ENCODE measurements at places on chromosomes 1 and 21.

DNA sequence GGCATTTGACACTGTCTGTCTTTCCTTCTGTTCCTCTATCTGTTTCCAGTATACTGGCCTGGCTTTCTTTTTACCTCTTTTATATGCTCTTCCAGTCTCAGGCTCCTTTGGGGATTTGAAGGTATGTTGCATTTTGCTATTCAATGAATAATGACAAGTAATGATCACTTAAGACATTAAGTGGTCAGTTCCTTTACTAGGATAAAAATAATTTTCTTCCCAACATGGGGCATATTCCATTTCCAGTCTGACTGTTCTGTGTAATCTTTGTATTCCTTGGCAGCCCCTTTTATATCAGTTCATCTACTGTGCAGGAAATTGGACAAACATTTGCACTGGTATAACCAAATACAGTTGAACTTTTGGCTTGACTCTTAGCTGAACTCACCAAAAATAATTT lies 15.6 kb downstream of the METTL18 start:
- no peak for DNase-seq

DNA sequence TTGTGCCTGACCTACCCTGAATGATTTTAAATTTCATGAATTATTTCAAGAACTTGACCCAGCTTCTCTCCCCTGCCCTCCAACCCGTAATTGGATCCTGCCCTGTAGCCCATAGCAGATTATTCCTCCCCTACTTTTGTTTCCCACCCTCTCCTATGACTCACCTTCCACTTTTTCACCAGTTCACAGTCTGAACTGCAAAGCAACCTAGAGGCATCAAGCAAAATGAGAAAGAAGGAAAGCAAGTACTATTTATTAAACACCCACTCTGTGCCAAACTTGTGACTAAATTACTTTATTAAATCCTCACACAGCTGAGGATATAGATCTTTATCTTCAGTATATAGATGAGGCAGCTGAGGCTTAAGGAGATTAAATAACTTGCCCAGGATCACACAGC lies 20.7 kb upstream of the IKBKE start:
- DNase-seq = no peak

- no peak for DNase-seq
Observed at GRCh38 chr1:192767798-192768197, 41.0 kb upstream of the RGS2 start.

DNA sequence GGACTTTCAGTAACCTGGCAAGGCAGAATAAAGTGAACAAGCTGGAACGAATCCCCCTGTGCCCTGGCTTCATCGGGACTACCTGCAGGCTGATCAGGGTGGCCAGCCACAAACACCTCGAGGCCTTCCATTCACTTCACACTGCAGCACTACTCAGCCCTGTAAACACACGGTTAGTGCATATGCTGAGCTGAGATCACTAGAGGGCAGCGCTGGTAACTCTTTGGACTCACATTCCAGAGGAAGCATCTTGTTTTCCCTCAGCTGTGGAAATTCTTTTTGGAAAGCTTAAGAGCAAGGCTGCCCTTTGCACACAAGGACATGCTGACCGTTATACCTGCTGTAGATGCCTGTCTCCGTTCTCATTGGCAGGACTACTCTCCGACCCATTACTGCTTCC lies 32.1 kb downstream of the PCSK9 start:
- DNase-seq = no peak

- no peak for DNase-seq
Observed at GRCh38 chr1:57316291-57316690, 107.6 kb downstream of the DAB1 start.

DNA sequence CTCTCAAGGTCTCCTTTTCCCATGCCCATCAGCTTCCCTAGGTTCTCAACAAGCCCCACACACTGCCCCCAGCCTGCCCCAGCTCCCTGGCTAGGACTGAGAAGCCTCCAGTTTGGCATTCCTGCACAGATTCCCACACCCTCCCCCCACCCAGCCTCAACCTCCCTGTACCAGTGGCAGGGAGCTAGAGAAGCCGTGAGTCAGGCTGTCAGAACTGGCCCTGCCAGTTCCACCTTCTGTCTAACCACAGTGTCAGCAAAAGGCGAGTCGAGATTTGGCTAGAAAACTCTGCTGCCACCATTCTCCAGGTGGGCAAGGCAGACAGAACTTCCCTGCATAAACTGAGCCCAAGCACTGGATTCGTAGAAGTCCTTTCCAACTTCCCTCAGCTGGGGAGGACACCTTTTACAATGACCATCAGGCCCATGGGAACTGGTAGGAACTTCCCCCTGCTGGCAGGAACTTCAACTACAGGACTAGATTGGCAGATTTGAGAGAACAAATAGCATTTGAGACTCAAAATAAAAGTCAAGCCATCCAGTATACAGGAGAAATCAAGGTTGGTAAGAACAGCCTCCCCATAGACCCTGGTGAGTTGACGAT lies 31.0 kb downstream of the TNNT2 start:
- DNase-seq = peak; percentile 41

- peak; percentile 94 for DNase-seq
Observed at GRCh38 chr1:15799004-15799867, 8.2 kb downstream of the UQCRHL start.

DNA sequence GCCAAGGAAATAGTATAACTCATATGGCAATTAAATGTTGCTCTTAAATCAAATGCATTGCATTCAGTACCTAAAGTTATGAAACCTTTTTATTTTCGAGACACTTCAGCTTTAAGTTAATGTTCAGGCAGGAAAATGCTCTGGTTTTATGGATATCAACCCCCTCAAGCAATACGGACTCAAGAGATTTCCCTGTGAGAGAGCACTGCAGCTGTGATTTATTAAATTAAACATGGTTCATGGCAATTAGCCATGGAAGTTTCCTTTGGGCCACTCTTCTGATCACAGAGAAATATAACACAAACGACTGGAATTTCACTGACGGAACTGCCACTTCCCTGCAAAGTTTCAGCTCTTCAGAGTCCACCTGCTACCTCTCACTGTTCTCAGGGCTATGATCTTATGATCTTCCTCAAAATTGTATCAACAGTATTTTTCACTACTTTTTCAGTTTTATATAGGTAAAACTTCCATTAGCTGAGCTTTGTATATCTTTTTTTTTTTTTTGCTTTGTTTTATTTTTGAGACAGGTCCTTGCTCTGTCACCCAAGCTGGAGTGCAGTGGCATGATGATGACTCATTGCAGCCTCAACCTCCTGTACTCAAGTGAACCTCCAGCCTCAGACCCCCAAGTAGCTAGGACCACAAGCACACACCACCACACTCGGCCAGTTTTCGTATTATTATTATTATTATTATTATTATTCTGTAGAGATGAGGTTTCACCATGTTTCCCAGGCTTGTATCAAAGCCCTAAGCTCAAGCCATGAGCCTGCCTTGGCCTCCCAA lies 923.1 kb upstream of the TMPRSS15 start:
- DNase-seq = no peak

- no peak for DNase-seq
Observed at GRCh38 chr1:156233426-156234127, 8.4 kb upstream of the BGLAP start.

DNA sequence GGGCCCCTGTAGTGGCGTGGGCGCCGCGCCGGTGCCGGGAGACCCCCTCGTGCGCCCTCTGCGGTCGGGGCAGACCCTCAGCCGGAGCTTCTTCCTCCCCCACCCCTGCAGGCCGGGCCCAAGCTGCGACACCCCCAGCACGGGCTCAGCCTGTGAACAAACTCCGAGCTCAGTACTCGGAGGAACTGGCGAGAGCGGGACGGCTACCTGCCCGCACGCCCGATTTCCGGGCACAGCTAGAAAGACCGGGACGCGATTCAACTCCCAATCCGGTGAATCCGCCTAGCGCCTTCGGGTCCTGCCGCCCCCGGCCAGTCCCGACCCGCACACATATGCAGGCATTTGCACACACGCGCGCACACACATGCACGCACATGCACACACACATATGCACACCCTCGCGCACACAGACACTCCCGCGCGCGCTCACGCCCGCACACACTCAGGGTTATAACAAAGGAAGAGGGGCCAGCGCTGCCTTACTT lies 580 bp upstream of the BLACAT1 start:
- DNase-seq = no peak

DNA sequence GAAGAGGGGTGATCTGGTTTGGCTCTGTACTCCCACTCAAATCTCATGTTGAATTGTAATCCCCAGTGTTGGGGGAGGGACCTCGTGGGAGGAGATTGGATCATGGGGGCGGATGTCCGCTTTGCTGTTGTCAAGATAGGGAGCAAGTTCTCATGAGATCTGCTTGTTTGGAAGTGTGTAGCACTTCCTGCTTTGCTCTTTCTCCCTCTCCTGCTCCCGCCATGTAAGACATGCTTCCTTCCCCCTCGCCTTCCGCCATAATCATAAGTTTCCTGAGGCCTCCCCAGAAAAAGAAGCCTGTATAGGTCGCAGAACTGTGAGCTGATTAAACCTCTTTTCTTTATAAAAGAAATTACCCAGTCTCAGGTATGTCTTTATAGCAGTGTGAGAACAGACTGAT lies 27.9 kb downstream of the MYOM3 start:
- DNase-seq = no peak

DNA sequence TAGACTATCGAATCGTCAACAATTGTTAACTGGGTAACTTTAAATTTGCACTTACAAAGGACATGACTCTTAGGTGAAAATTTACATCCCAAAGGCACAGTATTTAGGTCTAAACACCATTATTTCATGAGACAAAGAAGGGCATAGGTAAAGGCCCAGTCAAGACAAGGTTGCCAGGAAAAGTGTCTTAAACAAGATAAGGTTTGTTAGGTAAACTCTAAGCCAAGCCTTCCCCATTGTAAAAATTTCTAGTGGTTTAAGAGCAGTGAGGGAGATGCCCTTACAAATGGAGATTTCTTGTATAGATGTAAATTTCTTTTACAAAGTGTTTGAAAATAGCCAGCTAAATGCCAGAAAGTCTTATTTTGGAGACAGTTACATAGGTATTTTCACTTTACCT lies 36.9 kb upstream of the FNBP1L start:
- DNase-seq = no peak

- no peak for DNase-seq
Observed at GRCh38 chr1:67459068-67459467, 28.9 kb upstream of the SERBP1 start.

DNA sequence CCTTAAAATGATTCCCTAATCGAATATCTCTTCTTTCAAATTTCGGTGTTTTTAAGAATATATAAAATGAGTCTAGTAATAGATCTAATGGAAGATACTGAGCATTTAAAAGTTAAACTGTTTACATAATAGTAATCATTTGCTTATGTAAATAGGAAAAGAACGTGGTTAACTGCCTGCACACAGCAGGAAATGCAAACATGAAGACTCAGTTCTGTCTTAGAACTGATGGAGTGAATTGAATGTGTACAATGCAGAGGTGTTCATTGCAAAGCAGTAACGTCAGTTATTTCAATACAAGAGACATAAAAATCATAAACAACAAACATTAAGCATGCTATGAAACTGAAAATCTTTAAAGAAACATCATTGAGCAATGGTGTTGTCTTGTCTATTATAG lies 359.4 kb upstream of the ADAMTS5 start:
- no peak for DNase-seq

DNA sequence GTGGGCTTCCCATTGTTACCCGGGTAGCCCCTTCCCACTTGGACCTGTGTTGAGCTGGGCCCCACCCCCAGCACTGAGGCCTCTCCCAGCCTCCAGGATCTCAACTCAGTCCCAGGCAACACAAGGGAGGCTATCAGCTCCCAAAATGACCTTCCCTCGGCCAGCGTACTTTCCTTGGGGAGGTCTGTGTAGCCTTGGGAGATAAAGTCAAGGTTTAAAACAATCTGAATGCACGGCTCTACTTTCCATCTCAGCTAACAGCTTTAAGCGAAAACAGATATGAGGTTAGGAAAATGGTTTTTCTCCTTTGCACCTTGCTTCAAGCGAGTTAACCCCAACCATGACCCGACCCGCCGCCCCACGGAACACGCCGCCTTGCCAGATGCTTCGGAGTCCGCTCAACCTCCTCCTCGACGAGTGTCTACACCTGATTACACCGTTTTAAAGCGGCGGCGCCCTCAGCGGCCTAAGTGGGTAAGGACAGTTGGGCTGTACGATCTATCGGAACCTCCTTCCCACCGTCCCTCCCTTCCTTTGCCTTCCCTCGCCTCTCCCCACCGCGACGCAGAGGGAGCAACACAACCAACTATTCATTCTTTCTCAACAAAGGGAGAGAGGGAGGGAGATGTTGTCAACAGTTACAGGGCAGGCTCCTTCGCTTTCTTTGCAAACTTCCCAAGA lies 1.1 kb downstream of the BCAR3 start:
- peak; percentile 86 for DNase-seq

DNA sequence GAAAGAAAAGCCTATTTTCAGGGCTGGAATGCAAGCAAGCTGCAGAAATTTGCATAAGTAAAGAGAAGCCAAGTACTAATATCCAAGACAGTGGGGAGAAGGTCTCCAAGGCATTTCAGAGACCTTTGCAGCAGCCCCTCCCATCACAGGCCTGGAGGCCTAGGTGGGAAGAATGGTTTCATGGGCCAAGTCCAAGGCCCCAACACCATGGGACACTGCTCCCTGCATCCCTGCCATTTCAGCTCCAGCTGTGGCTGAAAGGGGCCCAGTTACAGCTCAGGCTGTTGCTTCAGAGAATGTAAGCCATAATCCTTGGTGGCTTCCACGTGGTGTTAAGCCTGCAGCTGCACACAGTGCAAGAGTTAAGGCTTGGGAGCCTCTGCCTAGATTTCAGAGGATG lies 16.9 kb upstream of the COL6A1 start:
- DNase-seq = no peak

- DNase-seq = no peak
Observed at GRCh38 chr1:68409426-68409825, 40.3 kb downstream of the RPE65 start.

DNA sequence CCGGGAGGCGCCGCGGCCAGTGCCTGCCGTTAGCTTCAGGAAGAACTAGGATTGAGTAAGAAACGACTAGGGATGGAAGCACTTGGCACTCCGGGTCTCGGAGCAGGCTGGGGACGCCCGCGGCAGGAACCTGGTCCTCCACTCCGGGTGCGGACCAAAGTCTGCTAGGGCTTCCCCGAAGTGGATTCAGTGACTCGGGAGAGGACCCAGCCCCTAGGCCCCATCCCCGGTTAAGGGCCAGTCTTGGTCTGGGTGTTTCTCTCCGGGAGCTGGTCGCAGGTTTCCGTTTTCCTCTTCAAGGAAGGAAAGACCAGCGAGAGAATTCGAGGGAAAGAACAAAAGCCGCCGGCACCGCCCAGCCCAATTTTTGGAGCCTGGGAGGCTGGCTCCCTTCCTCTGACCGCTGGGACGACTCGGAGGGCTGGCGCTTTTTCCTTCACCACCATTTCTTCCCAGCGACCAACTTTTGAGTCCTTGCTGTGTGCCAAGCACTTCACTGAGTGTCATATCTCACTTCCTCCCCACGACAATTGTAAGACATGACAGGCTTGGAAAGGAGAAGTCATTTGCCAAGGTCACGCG lies 16.8 kb upstream of the STMN1 start:
- peak; percentile 71 for DNase-seq

- no peak for DNase-seq
Observed at GRCh38 chr1:65558215-65558614, 137.7 kb downstream of the LEPR start.
